ENCODE measurements at places on chromosomes 11 and 22.
A peak's percentile ranks its signal among the peaks of the same experiment; 100 is the strongest.

- no peak for DNase-seq
These were observed 6.8 kb downstream of the KRTAP5-9 start for GRCh38 chr11:71554996-71555395.

GRCh38 chr11:3164552-3165151 lies 458 bp downstream of the OSBPL5 start:
- DNase-seq, result no peak

- no peak for DNase-seq
These were observed 116.7 kb upstream of the LARGE1 start for GRCh38 chr22:34036931-34037330.

DNA sequence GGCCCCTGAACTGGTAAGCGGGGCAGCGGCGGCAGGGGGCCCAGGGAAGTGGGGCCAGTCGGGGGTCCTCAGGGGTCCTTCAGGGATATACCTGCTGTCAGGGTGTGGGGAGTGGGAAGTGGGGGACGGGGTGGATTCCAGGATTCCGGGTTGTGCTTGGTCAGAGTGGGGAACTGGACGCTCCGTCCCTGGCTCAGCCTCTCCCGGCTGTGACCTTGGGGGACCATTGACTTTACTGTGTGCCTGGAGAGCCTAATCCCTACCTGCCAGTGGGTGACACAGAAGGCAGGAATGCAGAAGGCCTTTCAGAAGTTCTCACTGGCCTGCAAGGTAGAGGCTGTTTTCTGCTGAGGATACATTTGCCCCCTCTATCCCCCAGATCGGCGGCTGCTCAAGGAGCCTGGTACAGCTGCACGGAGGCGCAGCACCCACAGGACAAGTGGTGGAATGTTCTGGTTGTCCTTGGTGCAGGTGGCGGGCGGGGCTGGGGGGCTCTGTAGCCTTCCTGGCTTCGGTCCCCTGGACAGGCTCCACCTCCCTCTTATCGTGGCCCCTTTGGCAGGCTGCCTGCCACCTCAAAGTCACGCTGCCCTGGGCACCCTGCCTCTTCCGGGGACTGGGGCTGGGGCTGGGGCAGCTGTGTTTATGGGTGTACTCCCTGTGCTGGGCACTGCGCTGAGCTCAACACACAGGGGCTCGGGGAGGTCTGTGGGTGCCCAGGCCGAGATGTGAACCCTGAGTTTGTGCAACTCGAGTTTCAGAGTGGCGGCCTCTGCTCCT lies 18.4 kb downstream of the KCNQ1 start:
- DNase-seq, result no peak

- DNase-seq, result no peak
These were observed 34.7 kb downstream of the LDHAL6A start for GRCh38 chr11:18490319-18490718.

- DNase-seq, result peak; percentile 43
These were observed 751 bp downstream of the ARFGAP3 start for GRCh38 chr22:42856179-42856864.

DNA sequence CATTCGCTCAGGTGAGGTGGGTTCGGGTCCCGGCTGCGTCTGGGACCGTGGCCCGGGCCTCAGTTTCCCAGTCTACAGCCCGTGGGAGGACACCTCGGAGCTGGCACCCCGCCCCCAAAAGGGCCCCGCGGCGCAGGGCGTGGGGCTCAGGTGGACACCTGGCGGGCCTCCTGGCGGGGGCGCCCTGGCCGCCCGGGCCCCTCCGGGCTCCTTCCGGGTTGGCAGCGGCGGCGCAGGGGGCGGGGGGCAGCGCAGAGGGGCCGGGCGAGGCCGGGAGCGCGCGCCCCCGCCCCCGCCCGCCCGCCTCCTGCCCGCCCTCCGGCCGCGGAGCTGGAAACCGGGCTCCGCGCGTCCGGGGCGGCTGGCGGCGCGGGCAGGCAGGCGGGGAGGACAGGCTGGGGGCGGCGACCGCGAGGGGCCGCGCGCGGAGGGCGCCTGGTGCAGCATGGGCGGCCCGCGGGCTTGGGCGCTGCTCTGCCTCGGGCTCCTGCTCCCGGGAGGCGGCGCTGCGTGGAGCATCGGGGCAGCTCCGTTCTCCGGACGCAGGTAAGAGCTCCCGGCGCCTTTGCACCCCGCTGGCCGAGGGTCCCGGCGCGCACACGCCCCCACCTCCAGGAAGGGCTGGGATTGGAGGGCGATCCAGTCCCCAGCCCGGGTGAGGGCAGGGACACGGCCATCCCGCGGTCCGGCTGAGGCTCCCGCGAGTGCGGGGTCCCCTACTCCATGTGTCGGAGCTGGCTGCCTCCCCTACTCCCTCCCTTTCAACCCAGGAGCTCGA lies at the start of gene EMID1:
TSS of gene EMID1 (plus strand) at position 303 of the 778 bp plus-strand sequence. CDS start at position 446, 143 bp downstream.
- no peak for DNase-seq

DNA sequence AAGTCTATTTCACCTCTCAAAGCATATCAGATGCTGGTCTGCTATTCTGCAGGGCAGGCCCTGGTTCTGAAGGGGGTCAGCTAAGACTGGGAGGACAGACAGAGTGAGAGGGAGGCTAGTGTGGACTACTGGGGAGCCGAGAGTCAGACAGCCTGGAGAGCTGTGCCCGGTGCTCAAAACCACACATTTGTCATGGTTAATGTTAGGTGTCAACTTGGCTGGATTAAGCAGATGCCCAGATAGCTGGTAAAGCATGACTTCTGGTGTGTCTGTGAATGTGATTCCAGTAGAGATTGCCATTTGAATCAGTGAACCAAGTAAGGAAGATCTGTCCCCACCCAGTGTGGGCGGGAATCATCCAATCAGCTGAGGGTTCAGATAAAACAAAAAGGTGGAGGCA lies 102.6 kb downstream of the SNX19 start:
- no peak for DNase-seq

GRCh38 chr11:100612766-100613165 lies 74.3 kb upstream of the ARHGAP42 start:
- no peak for DNase-seq

GRCh38 chr22:30603801-30604200 lies 3.2 kb upstream of the TCN2 start:
- DNase-seq, result no peak

DNA sequence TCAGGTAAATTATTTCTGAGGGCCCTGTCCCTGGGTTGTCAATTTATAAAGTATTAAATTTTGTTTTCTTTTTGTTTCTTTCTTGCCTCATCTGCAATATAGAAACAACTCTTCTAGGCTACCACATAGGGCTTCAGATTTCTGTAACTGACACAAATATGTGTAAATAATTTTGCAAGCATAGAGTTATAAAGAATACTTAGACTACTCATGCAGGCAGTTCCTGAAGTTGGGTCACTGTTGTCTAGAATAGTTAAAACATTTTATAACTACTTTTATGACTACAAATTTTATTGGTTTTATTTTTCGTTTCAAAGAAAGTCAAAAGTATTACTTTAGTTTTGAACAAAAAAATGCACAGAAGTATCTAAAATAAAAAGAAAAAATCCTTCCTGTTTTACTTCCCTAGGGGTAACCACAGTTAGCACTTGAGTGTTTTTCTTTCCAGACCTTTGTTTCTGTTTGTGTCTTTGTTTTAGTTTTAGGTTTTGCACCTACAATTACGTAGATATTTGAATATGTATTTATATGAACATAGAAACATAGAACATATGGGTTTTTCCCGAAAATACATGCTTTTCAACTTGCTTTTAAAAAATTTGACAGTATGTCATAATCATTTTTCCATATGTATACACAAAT lies 12.4 kb upstream of the TMEM123 start:
- no peak for DNase-seq

GRCh38 chr11:10982704-10983510 lies 125.1 kb upstream of the ZBED5 start:
- no peak for DNase-seq

DNA sequence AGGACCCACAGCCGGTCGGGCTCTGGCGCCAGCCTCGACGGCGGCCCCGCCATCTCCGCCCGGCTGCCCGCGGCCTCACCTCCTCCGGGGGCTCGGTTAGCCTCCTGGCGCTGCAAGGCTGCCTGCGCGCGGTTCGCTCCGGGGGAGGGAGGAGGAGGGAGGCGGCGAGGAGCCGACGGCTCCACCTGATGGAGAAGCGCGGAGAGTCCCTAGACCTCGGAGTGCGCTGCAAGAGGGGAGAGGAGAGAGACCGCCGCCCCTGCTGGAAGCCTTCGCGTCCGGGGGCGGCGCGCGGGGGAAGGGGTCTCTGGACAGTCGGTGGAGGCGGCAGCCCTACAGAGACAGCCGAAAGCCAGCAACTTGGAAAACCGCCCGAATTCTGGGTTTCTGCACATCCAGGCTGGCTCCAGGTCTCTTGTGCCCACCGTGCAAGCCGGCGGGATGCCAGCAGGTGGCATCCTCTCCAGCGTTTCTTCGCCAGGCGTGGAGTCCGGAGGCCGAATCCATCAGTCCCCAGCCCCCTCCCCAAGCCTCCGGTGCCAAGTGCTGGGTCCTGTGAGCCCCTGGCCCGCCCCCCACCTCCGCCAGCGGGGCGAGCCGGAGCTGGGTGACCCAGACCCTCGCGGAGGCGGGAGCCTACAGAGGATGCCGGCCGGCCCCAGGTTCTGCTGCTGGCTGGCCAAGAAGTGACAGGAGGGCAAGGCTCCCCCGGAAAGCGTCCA lies 2.9 kb upstream of the KIRREL3 start:
- no peak for DNase-seq

All from stimulated activated CD8-positive, alpha-beta memory T cell treated with anti-CD3 and anti-CD28 coated beads, Interleukin-7, amount 100 ng/mL, for 48 hours (primary cell).